ENCODE measurements at places on chromosomes 3 and 15.

DNA sequence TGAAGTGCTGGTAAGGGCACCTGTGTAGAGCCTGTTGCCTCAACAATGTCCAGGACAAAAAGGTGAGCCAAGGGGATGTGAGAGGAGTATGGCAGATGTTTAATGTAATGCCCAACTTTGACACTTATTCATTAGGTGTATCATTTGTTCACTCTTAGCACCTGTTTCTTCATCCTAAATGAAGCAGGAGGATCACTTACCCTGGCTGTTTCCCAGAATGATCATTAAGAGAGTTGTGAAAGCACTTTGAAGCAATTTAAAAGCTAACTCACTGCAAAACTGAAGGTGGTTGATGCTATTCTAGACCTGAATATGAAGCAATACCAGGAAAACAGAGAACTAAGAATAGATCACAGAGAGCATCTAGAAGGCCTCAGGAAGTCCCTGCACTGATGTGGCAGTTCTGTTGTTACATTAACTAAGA is 3.4 kb upstream of the HHLA2 start:
- no peak for DNase-seq

GRCh38 chr3:10350324-10350985 is 29.5 kb upstream of the SEC13 start:
- DNase-seq: no peak

DNA sequence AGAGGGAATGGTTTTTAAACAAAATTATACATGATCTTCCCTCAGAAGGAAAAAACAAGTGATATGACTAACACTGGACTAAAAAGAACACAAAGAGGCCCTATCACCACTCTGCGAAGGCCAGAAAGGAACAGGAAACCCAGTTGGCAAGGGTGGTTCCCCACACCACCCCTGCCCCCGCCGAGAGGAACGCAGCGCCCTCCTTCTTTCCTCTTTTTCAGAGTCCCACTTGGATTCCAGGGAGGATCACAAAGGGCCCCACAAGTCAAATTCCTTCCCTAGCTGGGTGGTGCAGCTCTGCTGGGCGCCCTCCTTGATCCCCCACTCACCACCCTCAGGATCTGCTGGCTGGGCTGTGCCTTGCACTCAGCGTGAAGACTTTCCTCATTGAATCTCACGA is 29.8 kb downstream of the PLA1A start:
- DNase-seq: peak; percentile 41

GRCh38 chr3:9777694-9778021 is 7.9 kb upstream of the CAMK1 start:
- DNase-seq: no peak

- no peak for DNase-seq
Observed at GRCh38 chr3:157588386-157589060, 85.3 kb upstream of the VEPH1 start.

DNA sequence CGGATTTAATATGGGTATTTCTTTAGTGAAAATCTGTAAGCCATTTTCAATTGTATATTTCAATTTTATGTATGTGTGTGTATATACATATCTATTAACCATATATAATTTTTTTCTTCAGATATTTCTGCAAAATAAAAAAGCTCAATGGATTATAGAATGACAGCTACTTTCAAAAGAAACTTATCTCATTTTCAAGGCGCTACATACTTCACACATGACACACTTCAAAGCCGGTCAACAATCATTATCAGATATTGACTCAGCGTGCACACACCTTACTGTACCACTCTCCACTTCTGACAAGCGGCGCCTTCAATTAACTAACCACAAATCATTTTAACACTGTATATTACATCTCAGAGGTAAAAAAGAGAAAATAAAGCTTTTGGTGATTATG is 39.6 kb downstream of the ATP13A3 start:
- no peak for DNase-seq

DNA sequence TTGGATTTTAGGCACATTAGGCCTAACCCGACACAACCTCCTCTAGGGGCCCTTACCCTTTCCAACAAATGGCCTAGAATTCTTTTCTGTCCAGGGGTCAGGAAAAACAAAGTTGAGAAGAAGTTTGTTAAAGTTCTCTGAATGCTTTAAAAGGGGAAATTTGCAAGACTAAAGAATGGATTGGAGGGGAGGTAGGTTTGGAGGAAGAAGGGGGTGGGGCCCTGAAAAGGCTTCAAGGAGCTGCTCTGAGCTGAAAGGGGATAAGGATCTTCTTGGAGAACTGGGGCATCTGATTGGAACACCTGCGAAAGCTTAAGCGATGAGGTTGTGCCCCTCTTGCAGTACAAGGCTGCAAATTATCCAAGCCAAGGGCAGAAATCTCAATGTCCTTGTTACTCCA is 3.9 kb upstream of the SENP2 start:
- no peak for DNase-seq

DNA sequence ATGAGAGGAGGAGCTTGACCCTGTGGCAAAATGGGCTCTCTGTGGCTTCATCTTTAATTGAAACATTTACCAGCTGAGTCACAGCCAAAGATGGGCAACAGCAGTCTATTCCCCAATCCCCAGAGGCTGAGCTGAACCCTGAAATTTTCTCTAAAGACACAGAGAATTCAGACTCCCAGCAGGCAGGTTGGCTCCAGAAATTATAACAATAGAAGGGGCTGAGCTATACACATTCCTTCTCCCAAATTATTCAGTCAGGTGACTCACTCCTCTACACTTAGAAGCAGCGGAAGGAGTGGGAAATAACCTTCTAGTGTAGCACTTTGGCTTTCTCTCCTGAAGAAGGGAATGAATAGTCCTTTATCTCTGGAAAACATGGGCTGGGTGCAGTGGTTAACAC is 264.3 kb upstream of the ARHGEF26 start:
- no peak for DNase-seq

GRCh38 chr3:172680684-172681083 is 30.2 kb downstream of the NCEH1 start:
- DNase-seq: no peak

DNA sequence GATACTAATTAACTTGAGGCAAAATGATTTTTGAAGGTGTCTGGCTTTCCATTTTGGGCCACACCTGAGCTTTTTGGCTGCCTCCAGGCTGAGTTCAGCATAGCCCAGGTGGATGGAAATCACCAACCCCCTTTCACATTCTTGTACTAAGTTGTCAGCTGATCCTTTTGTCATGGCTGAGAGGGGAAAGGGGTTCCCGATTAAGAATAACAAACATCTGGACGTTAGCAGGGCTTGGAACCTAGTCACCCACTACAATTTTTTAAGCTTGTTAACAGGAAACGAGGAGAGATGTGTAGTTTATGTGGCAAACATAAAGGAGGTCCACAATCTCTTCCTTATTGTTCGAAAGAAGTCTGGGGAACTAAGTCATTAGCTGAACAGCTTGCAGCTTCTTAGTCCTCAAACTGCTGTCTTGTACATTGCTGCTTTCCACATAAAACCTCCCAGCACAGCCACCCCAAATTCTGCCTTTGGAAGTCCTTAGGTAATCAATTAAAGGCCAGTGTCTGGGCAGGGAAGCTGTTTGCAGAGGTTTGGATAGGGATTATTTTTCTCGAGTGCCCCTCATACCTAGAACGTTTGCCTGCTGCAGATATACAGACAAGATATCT is 5.0 kb downstream of the NR2F2 start:
- no peak for DNase-seq

DNA sequence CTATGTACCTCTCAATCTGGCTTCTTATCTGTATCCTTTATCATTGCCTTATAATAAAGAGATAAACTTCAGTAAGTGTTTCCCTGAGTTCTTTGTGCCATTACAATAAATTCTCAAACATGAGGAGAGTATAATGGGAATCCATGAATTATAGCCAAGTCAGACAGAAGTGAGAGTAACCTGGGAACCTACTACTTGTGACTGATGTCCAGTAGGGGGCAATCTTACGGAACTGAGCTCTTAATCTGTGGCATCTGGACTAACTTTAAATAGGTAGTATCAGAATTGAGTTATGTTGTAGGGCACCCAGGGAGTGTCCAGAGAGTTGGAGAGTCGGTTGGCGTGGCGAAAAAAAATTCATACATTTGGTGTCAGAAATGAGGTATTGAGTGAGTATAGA is 542.6 kb downstream of the ZBBX start:
- DNase-seq: peak; percentile 63
